Activated CD4-positive, alpha-beta T cell treated with anti-CD3 and anti-CD28 coated beads, Interleukin-2, Interleukin-4, amounts not matched to agents 100 ng/mL and 50 ng/mL, durations not matched to agents 16 hours and 8 hours (primary cell): ENCODE measurements at places on chromosomes 12 and 14.

- DNase-seq, result no peak
Observed at GRCh38 chr12:100984796-100985195, 190.2 kb downstream of the ANO4 start.

DNA sequence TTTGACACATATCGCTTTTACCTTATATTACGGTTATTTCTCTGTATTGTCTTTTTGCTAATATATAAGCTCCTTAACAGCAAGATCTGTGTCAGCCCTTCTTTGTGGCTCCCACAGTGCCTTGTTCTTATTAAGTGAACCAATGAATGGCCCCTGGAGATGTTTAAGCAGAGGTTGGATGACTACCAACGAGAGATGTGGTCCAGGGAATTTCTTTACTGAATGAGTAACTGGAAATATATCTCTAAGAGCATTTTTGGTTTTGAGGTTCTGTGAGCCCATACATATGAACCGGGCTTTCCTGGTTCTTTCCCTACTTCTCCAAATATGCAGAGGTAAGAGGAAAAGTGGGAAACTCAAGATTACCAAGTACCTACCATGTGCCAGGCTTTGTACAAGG lies 23.5 kb downstream of the CALCOCO1 start:
- DNase-seq, result no peak

DNA sequence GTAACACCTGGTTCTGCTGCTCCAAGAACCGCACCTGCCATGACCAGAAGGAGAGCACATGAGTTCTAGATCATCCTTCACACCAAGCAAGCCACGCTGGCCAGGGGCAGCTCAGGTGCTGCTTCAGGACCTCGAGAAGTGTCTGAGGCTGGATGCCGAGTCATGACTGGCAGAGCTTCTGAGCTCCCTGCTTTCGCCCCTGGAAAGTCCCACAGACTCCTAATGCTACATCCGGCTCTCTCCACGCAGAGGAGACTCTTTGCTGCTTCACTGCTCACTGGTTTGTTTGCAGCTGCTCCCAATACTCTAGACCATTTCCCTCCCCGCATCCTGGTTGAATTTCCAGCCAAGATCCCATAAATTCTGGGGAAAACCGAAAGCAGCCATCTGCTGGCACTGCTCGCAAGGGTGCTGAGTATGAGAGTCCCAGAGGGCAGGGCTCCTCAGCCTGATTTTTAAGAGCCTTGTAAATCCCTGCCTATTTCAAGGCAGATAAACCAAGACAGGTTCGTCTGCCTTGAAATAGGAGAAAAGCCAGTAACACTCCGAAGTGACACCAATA lies 1.4 kb downstream of the KRT2 start:
- no peak for DNase-seq

- no peak for DNase-seq
Observed at GRCh38 chr12:124694846-124695497, 127.6 kb upstream of the NCOR2 start.

DNA sequence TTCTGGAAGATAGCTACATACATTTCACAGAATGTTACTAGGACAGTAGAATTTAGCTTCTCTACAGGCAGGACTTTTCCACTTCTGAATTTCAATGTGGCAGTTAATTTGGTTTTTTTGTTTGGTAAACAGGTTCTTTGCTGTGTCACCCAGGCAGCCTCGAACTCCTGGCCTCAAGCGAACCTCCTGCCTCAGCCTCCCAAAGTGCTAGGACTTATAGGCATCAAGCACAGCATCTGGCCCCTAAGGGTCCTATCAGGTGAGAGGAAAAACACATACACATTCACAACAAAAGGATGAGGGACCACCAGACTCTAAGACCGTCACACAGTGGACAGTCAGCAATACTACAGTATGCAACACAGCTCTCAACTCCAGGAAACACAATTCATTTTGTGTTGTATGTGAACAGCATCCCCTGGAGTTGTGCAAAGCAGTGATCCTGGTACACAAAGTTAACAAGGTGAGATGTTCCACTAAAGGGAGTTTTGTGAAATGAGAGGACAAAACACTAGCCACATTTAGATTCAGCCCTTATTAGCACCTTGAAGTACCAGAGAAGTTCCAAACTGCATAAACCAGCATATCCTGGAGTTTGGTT lies 6.9 kb downstream of the ATP2B1 start:
- DNase-seq, result no peak

DNA sequence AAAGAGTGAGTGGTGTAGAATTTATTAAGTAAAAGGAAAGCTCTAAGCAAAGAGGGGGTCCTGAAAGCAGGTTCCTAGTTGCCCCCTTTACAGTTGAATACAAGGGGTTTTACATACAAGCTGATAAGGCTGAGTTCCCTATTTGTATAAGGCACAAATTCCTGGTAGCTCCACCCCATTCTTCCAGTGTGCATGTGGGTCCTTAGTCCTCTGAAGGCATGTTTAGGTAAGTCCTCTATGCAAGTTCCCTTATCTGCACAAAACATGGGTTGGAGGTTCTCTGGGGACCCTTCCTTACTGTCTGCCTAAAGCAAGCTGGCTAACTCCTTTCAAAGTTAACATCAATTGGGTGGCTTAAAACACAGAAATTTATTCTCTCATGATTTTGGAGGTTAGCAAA lies 2.9 kb upstream of the FAR2 start:
- no peak for DNase-seq

DNA sequence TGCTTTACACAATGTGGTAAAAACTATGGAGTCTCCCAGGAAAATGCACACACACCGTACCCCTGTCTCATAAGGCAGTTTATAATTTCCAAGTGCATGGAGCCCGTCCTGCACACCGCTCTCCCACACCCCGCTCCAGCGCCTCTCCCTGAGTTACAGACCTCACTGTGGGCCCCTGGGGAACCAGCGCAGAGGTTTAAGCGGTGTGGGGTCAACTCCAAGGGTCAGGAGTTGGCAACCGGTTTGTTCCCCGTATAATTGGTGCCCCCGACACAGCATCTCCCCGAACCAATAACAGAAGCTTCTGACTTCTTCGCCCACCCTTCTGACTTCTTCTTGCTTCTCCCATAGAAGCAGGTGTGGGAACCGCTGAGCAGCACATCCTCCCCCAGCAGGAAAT lies 58.4 kb upstream of the DDX11 start:
- no peak for DNase-seq

- no peak for DNase-seq
Observed at GRCh38 chr12:105574056-105574715, 243.7 kb downstream of the C12orf75 start.

DNA sequence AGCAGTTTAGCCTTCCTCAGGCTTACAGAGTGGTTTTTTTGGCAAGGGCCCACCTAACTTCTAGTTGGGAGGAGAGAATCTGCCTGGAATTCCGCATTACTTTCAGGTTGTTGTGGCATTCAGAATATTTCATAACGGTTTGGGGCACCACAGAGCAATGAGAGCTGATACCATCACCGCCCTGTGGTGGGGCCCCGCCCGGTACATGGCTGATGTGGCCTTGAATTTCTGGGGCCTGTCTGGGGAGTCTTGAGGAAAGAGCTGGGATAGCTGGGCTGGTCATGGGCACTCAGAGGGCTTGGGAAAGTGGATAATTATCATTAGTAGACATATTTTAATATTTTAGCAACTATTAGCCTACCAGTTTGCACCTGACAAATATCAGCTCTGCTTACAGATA lies 4.2 kb downstream of the TESPA1 start:
- DNase-seq, result no peak

DNA sequence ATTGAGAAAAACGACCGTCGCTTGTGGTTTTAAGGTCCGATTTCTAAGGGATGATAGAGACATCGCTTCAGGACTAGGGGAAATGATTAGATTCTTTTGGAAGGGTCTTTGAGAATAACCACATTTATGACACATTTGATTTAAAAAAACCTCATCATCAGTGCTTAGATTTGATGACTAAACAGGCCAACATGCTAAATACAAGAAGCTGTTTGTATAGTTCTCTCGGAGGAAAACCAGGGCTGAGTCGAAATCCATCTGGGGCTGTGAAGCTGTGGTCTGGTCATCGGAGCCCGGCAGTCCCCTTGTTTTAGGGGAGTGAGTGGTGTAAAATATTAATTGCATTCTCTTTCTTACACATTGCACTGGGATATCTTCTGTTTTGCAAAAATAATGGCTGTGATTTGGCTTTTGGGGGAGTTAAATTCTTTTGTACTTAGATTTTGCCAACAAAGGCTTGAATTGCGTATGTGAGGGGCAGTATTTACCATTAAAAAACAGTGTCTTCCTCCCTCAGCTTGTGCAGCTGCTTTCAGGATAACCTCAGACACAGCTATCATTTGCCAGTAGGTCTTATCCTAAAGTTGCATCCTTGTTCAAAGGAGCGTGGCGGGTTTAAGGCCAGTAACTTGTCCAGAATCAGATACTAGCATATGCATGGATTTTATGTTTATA lies 550 bp downstream of the GNG2 start:
- no peak for DNase-seq

DNA sequence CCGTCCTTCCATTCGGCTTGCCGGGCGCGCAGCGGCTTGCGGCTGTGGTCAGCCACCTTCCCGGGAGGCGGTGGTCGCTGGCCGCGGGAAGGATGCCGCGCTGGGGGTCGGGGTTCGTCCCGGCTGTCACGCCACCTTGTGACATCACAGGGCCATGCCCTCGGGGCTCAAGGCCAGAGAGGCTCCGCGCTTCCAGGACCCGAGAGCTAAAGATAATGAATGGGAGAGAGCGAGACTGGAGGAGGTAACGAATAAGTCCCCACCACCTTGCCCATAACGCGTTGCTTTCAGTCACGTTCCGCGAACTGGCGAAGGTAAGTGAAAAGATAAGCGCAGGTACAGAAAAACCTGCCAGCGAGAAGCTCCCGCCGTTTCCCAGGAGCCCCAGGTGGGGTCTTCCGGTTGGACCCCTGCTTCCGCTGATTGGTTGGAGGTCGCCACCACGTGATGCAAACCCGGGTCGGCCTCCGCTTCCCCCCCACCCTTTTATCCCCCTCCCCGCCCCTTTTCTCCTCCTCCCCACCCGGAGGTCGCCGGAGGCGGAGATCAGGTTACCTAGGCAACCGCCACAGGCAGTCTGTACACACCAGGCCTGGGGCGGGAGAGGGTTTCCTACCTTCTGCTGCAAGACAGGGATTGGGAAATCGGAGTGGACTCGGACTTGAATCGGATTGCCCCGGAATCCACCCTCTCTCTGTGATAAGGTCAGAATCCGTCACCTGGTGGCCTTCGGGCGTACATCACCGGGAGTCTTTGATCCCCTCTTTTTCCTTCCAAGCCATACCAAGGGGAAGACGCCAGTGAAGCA lies at the start of gene LRRC9:
TSS of gene LRRC9 (plus strand) at position 575 of the 808 bp plus-strand sequence.
- no peak for DNase-seq

GRCh38 chr12:27808841-27809240 lies 28.8 kb upstream of the MANSC4 start:
- DNase-seq, result no peak

GRCh38 chr14:90382491-90383125 lies 14.2 kb upstream of the CALM1 start:
- peak; percentile 60 for DNase-seq

- DNase-seq, result no peak
Observed at GRCh38 chr14:56182410-56182809, 64.2 kb downstream of the PELI2 start.

GRCh38 chr12:92933606-92934005 lies 4.5 kb upstream of the EEA1 start:
- no peak for DNase-seq

DNA sequence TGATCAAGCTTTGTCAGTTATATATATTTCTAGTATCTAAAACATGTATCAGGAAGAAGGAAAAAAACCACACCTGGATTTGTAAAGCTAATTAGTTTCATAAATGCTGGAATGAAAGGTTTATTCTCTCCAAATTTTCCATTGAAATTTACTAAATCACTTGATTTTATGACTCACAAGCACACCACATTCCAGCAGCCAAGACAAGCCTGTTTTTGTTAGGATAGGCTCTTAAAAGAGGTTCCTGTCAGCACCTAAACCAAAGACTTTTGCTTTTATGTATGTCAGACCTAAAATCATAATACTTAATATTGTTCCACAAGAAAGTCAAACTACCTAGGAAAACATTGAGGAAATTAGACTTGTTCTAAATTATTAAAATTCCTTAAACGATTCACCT lies 85.3 kb upstream of the PAWR start:
- no peak for DNase-seq

DNA sequence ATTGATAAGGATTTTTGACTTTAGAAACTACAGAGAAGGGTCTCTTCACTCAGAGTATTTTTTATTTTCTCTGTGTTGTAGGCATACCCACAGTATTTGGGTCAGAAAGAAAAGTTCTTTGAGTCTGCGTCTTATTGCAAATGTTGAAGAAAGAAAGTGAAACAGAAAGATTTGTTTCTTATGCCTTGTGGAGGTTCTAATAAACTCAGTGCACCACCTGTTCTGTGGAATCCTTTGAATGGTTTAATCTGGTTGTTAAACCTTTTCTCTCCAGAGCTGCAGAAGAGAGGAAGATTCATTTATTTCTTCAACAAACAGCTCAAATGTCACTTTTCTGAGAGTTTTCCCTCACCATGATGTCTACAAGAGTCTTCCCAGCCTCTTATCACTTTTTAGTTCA lies 146.6 kb upstream of the PLEKHG7 start:
- DNase-seq, result peak; percentile 36

DNA sequence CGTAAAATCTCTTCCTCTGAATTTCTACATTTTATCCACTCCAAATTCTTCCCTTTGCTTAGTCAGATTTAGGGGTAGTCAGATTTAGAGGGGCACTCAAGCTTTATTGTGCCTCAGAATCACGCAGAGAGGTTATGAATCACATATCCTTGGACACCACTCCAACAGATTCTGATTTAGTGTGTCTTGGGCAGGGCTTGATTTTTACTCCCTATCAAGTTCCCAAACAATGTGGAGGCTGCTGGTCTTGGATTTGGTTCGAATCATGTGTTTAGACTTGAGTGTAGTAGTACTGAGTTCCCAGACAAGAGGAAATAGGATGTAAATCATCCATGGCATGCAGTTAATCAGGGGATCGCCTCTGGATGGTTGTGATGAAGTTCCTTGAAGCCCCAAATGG lies 298.1 kb upstream of the CLEC14A start:
- no peak for DNase-seq

GRCh38 chr12:49094160-49094974 lies at the start of gene DHH:
TSS of gene DHH (minus strand) at chr12:49094801. CDS start at chr12:49094512, 289 bp downstream.
- DNase-seq, result no peak

DNA sequence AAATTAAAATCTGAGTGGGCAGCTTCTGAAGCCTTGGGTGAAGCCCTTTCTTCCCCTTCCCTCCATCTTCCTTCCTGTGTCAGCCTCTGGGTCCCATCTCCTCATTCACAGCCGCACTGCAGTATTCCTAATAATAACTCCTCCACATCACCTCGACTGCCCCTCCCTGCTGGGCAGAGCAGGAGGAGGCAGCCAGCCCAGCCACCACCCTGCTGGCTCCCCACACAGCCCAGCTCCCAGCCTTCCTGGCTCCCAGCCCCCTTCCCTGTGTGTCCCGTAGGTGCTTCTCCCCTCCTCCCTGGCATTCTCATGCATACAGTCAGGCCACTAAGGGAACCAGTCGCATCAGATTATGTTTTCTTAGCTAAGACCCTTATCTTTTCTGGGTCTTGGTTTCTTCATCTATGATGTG lies 3.7 kb downstream of the IFFO1 start:
- DNase-seq, result no peak

- no peak for DNase-seq
Observed at GRCh38 chr12:133010657-133011297, 24.6 kb downstream of the ZNF26 start.
